ENCODE measurements at places on chromosomes 5 and 9.

DNA sequence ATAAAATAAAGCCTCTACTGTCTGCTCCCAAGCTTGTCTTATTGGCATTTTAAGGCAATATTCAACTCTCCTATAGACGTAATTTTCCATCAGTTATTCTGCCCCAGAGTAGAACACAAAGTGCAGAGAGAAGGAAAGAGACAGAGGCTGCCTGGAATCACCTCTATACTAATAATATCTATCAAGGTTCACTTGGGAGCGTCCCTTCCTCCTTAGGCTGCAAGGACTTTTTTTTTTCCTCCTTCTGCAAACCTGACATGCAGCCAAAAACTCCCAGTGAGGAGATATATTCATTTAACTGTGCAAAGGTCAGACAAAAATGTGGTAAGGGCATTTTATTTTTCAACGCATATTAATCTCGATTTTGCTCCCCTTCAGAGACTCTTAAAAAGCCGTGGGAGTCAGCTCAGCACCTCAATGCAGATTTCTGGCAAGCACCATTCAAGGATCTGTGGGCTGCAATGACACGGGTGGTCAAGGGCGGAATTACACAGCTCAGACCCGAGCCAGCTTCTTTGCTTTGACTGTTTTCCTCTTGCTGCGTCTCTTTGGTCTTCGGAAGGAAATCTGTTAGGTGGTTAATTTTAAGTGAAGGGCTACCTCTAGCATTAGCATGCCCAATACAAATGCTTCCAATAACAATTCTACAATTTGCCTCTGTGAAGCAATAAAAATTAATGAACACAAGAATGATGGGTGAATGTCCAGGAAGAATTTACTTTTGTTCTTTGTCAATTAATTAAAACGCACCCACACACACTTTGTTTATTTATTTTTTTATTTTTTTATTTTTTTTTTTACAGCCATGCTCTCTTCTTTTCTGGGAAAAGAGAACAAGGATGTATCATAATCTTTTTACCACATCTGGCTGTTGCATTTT lies 587.7 kb upstream of the GRAMD2B start:
- no peak for DNase-seq

DNA sequence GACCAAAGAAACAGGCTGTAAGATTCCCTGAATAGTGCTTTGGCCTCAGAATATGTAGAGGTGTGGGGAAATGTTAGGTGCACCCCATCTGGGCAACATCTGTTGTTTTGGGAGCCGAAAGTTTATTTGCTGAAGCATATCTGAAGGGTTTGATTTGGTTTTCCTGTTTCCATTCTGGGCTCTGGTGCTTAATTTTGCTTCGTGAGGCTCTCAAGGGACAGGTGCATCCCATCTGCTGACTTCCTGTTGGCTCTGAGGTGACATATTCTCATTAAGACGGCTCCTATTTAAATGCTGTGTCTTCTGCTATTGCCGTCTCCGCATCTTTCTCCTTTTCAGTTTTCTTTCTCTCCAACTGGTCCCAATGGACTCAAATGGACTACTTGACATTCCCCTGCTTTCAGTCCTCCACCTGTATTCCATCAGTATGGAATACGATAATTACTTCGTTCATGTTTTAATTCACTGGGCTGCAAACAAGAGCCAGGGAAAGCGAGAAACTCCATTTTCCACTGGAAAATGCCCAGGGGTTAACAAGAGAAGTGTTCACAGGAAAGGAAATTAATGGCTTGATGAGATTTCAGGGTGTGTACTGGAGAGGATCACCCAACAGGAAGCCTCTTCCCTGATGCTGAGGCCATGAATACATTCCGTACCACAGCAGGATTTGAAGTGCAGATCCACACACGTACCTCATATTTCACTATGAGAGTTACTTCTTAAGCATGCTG lies 104.0 kb downstream of the MTX3 start:
- DNase-seq: no peak

DNA sequence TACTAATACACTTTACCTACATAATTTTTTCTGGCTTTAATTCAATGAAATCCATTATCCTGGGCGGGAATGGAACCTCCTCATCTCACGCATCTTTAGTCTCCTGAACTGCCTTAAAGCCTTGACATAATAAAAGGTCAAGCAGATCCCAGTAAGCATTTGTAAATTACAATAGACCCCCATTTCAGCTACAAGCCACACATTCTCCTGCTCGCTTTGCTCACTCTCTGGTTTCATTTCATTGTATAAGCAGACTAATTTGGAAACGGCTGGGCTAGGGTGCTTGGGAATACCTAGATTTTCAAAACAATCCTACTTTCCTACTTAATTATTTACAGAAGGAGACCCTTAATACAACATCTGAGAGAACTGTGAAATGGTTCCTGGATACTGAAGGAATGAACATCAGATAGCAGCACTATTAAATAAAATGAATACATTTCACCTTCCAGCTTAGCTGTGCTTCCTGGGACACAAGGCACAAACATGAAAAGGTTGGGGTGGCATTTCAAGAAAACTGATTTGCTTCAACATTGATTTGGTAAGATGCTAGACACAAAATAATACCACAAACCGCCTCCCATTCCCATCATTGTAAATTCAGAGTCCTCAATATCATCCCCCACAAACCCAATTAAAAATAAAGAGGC lies 1.5 kb downstream of the JAKMIP2 start:
- DNase-seq: no peak

- no peak for DNase-seq
Measured at GRCh38 chr5:53335115-53335514, 145.3 kb upstream of the FST start.

DNA sequence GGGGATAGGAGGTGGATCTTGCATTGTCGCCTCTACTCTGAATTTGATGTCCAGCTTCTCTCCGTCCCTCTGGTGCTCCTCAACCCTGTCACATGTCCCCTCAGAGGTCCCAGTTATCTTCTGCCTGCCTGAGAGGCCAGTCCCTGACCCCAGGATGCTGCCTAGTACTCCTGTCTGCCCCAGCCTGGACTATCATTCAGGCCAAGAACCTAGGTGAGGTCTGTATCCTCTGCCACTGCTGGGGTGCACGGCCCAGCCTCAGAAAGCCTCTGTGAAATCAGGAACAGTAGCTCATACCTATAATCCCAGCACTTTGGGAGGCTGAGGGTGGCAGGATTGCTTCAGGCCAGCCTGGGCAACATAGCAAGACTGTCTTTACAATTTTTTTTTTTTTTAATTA lies 8.6 kb downstream of the SPINK4 start:
- DNase-seq: no peak

GRCh38 chr9:130955947-130956621 lies 17.0 kb upstream of the FIBCD1 start:
- DNase-seq: no peak

DNA sequence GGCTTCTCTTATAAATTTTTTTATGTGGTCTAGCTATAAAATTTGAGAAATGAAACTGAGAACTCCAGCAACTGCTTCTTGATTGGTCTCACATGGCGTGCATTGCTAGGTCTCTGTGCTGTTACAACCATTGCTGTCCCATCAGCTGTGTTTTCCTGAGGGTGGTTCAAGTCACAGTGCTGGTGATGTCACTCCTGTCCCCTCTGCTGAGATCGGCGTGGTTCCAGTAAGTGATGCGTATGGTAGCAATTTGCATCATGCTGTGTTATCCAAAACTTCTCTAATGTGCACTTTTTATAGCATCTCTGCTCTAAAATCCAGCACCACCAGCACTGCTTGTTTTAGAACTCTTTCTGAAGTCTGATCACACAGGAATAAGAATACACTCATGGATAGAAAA lies 112.6 kb upstream of the ZNF608 start:
- DNase-seq: no peak

- DNase-seq: no peak
Measured at GRCh38 chr9:134188386-134189144, 24.2 kb upstream of the RNU6ATAC start.

- no peak for DNase-seq
Measured at GRCh38 chr5:136103118-136103517, 29.5 kb upstream of the SMAD5 start.
